ENCODE measurements at places on chromosomes 6 and 20.

DNA sequence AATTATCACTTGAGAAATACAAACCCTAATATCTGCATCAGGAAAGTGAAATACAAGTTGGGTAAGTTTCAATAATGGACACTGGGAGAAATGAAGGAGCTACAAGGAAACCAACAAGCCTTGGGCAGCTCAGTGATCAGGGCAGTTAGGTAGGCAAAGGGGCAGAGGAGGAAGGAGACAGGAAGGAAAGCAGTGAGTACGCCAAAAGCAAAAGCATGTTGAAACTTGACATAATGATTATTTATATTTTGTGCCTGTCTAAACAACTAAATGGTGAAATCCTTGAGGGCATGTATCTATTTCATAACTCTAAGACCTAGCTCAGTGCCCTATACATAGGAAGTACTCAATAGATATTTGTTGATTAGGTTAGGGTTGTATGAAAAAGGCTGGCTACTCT, 23.3 kb downstream of the PXT1 start:
- no peak for DNase-seq

GRCh38 chr20:56343861-56344381, 14.9 kb upstream of the FAM210B start:
- no peak for DNase-seq

GRCh38 chr20:35559042-35559693, 17.3 kb downstream of the ERGIC3 start:
- no peak for DNase-seq

GRCh38 chr6:125188037-125188436, 34.5 kb downstream of the TPD52L1 start:
- no peak for DNase-seq

DNA sequence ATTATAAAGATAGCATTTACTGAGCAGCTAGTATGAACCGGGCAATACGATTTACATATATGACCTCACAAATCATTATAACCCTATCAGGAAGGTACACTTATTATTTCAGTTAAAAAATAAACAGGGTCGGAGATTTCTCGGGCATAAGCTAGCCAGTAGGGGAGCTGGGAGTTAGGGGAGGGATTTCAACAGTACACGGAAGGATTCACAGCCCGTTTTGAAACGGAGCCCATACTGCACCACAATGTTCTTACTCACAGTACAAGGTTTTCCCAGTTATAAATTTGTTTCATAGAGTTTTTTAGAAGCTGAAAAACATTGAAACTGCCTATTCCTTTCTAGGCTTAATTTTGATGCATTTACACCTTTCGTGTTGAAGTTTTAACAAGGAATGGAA, 607.1 kb downstream of the HDGFL1 start:
- no peak for DNase-seq

DNA sequence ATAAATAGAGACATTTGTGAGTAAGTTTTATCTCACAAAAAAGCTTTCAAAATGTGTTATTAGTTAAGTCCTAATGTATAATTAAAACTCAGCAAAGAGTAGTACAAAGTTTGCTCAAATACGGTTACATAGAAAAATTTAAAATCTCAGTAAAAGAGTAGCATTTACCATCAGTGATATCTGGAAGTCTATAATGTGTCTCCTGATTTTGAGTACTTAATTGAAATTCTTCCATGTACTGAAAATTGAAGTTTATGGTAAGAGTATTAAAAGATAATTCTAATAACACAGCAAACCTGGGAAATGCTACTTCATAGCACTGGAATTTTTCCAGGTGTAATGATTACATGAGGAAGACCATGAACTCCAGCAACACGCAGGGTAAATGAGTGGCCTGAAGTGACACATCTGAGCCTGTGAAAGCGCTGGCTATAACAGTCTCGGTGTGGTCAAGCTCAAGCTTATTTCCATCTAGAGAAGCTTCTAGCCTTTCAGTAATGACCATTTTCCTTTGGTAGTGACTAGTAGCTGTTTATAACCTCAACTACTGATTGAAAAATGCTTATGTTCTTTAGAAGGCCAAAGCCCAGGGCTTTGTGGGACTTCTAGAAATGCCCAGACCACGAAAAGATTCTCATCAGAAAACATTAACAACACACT, 203.2 kb downstream of the ISM1 start:
- no peak for DNase-seq

DNA sequence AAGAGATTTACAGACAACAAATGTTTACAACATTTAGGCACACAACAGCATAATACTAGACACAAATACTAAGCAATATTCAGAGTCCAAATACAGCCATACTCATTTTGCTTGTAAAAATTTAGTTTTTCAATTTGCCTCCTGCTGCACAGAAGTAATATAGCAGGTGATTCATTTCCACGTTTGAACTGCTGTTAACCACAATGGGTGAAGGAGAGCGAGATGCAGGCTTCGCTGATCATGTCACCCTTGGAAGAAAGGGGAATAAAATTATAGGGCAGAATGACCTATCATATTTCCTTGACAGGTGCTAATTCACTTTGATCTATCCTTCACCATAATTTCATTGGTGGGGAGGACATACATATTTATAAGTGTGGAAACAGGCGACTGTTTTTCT, 643.8 kb upstream of the AGPAT4 start:
- DNase-seq: no peak

- DNase-seq: peak; percentile 8
These were observed at the start of gene SLC35B2 for GRCh38 chr6:44257025-44257752. Gene SLC35B2, minus strand, starts transcription at chr6:44257528. Its CDS starts 118 bp downstream, at chr6:44257410.

- no peak for DNase-seq
These were observed 194.4 kb downstream of the FOXA2 start for GRCh38 chr20:22389836-22390542.

DNA sequence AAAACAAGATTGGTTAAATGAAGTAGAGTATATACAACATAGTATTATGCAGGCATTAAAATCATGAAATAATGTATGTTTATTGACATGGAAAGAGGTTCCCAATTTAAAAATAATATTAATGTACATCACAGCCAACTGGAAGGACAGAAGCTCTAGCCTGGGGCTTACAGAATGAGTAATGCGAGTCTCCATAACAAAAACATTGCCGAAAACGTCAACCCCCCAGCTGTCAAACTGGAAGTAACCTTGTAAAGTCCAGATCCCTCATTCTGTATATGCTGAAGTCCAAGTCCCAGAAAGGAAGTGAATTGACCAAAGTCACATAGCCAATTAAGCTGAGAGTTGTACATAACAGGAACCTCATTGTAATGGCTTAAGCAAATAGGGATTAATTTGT, 128.7 kb upstream of the ECI2 start:
- no peak for DNase-seq

DNA sequence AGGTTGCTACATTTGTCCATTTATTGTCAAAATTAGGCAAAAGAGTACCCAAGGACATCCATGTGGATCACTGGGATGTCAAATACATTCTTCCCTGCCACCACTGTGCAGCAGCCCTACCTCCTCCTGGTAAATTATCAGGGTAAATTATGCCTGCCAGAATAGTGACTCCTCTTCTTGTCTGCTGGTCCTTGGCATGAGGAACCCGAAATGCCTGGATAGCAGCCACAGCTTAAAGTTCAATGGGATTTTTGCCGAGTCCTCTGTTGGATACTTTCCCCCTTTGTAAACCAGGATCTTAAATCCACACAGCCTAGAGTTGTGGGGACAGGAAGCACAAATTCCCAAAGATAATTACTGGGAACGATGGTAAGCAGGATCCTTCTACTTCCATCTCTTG, 173.3 kb downstream of the RFX6 start:
- DNase-seq: no peak

DNA sequence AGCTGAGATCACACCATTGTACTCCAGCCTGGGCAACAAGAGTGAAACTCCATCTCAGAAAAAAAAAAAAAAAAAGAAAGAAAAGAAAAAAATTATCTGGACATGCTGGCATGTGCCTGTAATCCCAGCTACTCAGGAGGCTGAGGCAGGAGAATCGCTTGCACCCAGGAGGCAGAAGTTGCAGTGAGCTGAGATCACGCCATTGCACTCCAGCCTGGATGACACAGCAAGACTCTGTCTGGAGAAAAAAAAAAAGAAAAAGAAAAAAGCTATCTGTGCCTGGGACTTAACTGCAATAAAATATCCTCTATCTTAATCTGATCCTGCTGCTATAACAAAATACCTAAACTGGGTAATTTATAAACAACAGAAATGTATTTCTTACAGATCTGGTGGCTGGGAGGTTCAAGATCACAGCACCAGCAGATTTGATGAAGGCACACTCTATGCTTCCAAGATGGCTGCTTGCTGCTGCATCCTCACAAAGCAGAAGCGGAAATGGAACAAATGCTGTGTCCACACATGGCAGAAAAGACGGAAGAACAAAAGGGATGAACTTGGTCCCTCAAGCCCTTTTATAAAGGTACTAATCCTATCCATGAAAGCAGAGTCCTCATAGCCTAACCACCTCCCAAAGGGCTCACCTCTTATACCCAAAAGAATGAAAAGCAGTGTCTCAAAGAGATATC, 273.3 kb upstream of the JARID2 start:
- no peak for DNase-seq

- DNase-seq: peak; percentile 88
These were observed 61.1 kb upstream of the HFE start for GRCh38 chr6:26025894-26026832.

DNA sequence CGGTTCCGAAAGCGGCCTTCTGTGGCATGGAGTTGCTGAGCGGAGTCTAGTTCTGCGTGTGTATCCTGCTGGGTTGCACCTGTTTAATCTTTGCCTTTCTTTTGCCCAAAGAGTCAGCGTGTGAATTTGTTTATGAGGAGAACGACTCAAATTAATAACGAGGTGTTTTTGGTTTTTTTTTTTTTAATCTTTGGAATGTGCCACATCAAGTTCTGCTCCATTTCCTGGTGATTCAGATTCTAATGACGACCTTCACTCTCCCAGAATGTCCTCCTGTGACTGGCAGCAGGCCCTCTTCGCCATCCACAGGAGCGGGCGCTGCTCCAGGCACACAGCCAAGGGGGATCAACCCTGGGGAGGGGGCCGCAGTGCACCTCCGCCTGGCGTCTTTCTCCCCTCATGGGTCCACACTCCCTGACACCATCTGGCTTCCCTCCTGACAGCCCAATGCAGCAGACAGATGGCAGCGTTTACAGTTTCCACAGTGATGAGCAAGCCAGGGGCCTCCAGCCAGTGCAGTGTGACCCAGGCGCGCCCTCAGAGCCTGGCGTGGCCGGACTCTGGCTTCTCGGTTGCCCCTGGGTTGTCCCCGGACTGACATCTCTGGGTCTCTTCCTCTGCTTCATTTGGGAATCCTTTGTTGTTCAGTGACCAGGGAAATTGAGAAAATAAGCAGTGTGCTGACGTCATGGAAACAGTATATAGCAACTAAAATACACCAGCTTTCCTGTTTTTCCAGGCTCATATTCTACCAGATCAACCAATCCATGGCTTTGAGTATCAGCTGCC, 27.5 kb upstream of the AFDN start:
- DNase-seq: no peak

Measured in NCI-H187 treated with DMSO at 0.1 percent for 48 hours (cell line).